ENCODE measurements at places on chromosomes 3 and 15. TPM values are rescaled to one million over a fixed set of nuclear protein-coding genes. Genes with fewer than 3 reads are reported as not detected.

GRCh38 chr15:78387246-78388037 is 47.3 kb downstream of the CRABP1 start:
- peaks cover 32% of the 10 kb centered on the region for H3K27me3 ChIP-seq
- no peaks in the 10 kb centered on the region for H3K36me3 ChIP-seq
- no peak overlapping the region for H3K27ac ChIP-seq
- no peak overlapping the region for H3K4me3 ChIP-seq
- no peak for DNase-seq
- H3K4me1 ChIP-seq = no peaks in the 10 kb centered on the region

- peaks cover 15% of the 10 kb centered on the region for H3K36me3 ChIP-seq
- H3K4me1 ChIP-seq = peaks cover 29% of the 10 kb centered on the region
- H3K4me3 ChIP-seq = no peak overlapping the region
- peaks cover 53% of the 10 kb centered on the region for H3K27me3 ChIP-seq
- no peak for DNase-seq
These were observed 65.8 kb upstream of the PLCL2 start for GRCh38 chr3:16818945-16819344.

GRCh38 chr3:3615533-3615932 is 183.7 kb upstream of the LRRN1 start:
- no peaks in the 10 kb centered on the region for H3K4me1 ChIP-seq
- H3K4me3 ChIP-seq = no peak overlapping the region
- H3K27me3 ChIP-seq = peaks cover 5% of the 10 kb centered on the region
- no peak overlapping the region for H3K27ac ChIP-seq
- DNase-seq = no peak

DNA sequence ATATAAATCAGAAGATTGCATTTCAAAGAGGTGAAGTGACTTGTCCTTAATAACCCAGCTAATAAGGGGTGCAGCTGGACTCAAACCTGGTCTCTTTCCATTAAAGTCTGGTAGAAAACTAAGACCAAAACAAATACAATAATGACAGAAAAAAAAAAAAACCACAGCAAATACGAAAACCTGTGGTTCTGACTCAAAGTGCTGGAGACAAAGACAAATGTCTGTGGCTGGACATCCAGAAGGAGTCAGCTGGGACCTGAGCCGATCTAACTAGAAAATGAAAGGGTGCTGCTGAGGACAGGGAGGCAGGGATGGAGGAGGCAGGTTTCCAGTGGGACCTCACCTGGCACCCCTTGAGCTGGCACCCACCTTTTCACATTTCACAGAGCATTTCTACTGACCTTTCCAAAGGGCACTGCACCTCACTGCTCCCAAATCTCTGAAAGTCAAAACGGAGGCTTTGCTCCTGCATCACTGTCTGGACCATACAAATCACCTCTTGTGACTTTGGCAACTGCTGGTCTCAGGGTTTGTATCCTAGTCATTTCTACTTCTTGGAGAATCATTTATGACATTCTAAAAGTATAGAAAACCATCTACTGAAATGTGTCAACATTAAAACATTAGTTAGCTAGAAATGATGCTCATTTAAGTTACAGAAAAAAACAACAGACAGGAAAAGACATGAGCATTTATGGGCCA is 61.7 kb downstream of the CCNL1 start:
- no peaks in the 10 kb centered on the region for H3K36me3 ChIP-seq
- H3K27ac ChIP-seq = peak overlapping the region; percentile 69
- H3K27me3 ChIP-seq = peaks cover 11% of the 10 kb centered on the region
- no peaks in the 10 kb centered on the region for H3K4me1 ChIP-seq

SERP1 gene
- 148 TPM for total RNA-seq

DNA sequence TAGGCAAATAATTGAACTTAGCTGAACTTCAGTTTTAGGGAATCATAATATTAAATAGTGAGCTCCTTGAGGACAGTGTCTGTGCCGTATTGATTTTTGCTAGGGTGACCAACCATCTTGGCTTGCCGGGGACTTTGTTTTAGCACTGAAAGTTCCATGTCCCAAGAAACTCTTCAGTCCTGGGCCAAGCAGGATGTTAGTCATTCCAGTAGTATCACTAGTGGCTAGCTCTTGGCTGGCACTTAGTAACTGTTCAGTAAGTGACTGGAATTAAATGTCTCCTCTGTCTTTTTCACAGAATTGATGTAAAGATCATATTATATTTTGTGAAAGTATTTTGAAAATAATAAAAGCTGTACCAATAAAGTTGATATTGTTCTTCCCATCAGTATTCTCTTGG is 42.3 kb downstream of the RSRC1 start:
- H3K4me1 ChIP-seq = peaks cover 15% of the 10 kb centered on the region
- H3K27me3 ChIP-seq = no peaks in the 10 kb centered on the region
- no peak for DNase-seq
- peak overlapping the region; percentile 52 for H3K4me3 ChIP-seq

LYZL4 gene
- not detected for total RNA-seq

- no peaks in the 10 kb centered on the region for H3K27me3 ChIP-seq
- DNase-seq = no peak
- H3K27ac ChIP-seq = no peak overlapping the region
- H3K36me3 ChIP-seq = peaks cover 4% of the 10 kb centered on the region
These were observed 418.8 kb downstream of the MAGI1 start for GRCh38 chr3:65619888-65620287.

- no peak overlapping the region for H3K4me3 ChIP-seq
- no peaks in the 10 kb centered on the region for H3K4me1 ChIP-seq
- no peaks in the 10 kb centered on the region for H3K36me3 ChIP-seq
These were observed 23.1 kb downstream of the POC1A start for GRCh38 chr3:52130966-52131622.

GRCh38 chr3:14943042-14943441 is 4.3 kb upstream of the NR2C2 start:
- no peaks in the 10 kb centered on the region for H3K27me3 ChIP-seq
- H3K4me3 ChIP-seq = no peak overlapping the region
- peaks cover 14% of the 10 kb centered on the region for H3K4me1 ChIP-seq
- DNase-seq = no peak
- H3K27ac ChIP-seq = no peak overlapping the region

- no peak overlapping the region for H3K27ac ChIP-seq
- H3K36me3 ChIP-seq = peaks cover 36% of the 10 kb centered on the region
- DNase-seq = no peak
- no peak overlapping the region for H3K4me3 ChIP-seq
- H3K4me1 ChIP-seq = no peaks in the 10 kb centered on the region
These were observed 9.0 kb downstream of the ZNF662 start for GRCh38 chr3:42914771-42915515.

GPR176 gene
- 0.07 TPM for total RNA-seq

DNA sequence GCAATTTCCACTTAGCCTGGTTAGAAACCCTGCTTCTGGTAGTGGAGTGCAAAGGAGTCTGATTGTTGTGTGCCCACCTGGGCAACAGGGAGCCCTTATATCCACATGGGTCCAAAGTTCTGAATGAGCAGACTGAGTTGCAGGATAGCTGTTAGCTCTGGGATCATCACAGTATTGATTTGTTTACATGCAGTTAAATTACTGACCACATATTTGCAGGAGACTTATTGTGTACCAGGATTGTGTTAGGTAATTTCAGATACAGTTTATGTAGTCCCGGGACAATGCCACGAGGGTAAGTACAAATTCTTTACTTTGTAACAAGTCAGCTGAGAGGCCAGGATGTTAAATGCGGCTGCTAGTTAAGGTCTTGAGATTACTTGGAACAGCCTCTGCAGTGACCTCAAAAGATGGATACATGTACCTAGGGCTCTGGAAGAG is 18.8 kb downstream of the ARHGEF26 start:
- H3K27ac ChIP-seq = no peak overlapping the region
- DNase-seq = no peak

GRCh38 chr3:33250712-33251111 is 26.5 kb upstream of the FBXL2 start:
- H3K4me3 ChIP-seq = no peak overlapping the region
- H3K27ac ChIP-seq = no peak overlapping the region
- H3K36me3 ChIP-seq = no peaks in the 10 kb centered on the region
- H3K4me1 ChIP-seq = no peaks in the 10 kb centered on the region

DNA sequence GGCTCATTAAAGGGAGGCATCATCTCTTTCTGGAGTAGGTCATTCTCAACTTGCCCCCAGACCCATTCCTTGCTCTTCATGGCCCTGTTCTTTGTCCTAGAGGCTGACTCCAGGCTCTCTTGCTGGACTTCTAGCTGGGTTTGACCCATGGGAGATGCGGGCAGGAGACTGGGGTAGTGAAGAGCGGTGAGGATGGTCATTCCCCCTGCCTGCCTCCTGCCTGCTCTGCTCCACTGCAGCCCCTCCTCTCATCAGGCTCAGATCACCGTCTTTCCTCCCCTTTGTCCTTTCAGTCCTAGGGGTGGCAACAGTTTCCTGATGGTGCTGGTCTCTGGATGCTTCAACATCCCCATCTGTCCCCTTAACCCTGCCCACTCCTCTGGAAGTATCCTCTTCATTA is 170.9 kb downstream of the ABHD5 start:
- H3K36me3 ChIP-seq = no peaks in the 10 kb centered on the region
- H3K27ac ChIP-seq = no peak overlapping the region
- H3K4me1 ChIP-seq = no peaks in the 10 kb centered on the region
- no peak overlapping the region for H3K4me3 ChIP-seq
- peaks cover 37% of the 10 kb centered on the region for H3K27me3 ChIP-seq

DNA sequence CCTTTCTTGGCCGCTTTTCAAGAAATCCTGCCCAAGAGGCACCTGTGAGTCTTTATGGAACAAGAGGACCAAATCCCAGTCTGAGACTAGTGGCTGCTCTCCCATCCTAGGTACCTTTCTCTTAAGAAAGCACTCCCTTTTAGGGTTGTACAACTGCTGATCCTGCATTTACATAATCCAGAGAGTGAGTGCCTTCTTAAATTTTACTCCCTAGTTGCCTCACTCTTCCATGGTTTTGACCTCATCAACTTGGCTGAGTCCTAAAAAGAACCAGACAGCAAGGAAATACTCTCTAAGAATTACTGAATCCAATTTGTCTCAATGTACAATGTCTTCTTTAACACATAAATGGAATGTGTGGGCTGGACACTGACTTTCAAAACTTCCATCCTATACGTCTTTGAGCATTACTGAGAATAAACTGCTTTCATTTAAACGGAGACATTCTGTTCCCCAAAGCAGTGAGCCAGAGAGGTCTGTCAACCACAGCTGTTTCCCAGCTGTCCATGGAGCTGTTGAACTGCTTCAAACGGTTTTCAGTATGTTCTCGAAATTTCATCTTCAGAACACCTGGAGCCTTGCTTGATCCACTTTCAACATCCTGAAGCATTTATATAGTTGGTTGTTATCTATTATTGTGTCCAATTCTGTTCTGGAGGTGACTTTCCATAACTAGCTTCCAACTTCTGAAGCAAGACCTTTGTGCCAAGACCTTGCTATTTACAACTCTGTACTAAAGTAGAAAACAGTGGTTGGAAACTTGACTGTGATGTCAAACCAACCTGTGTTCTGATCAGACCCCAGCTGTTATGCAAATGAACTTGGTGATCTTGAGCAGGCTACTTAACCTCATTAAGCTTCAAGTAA is 179.1 kb downstream of the SLC9A9 start:
- peaks cover 7% of the 10 kb centered on the region for H3K4me1 ChIP-seq
- H3K27me3 ChIP-seq = no peaks in the 10 kb centered on the region
- H3K27ac ChIP-seq = no peak overlapping the region
- H3K4me3 ChIP-seq = no peak overlapping the region
- DNase-seq = no peak
- H3K36me3 ChIP-seq = peaks cover 6% of the 10 kb centered on the region

NR2E3 gene
- not detected for total RNA-seq

- no peaks in the 10 kb centered on the region for H3K36me3 ChIP-seq
- H3K4me3 ChIP-seq = no peak overlapping the region
- peaks cover 16% of the 10 kb centered on the region for H3K4me1 ChIP-seq
- DNase-seq = no peak
- no peaks in the 10 kb centered on the region for H3K27me3 ChIP-seq
These were observed 37.4 kb downstream of the TXNRD3 start for GRCh38 chr3:126617571-126617970.

DNA sequence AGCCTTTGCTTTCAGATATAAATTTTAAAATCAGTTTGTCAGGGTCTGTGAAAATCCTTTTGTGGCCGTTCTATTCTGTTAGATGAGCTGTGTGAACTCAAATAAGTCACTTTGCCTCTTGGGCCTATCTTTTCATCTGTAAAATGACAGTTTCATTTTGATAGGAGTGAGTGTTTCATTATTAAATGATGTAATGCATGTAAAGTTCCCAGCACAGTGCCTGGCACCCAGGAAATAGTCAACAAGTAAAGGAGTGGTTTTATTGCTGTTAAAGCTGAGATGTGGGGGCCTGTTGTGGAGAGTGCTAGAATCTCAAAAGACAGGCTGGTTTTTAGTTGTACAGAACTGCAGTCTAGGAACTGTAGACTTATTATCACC is 394.5 kb upstream of the CFAP20DC start:
- H3K4me1 ChIP-seq = peaks cover 42% of the 10 kb centered on the region
- H3K27ac ChIP-seq = peak overlapping the region; percentile 78
- DNase-seq = no peak
- H3K27me3 ChIP-seq = no peaks in the 10 kb centered on the region
- peak overlapping the region; percentile 65 for H3K4me3 ChIP-seq
- peaks cover 8% of the 10 kb centered on the region for H3K36me3 ChIP-seq

MCF2L2 gene
- 3.3 TPM for total RNA-seq

DNA sequence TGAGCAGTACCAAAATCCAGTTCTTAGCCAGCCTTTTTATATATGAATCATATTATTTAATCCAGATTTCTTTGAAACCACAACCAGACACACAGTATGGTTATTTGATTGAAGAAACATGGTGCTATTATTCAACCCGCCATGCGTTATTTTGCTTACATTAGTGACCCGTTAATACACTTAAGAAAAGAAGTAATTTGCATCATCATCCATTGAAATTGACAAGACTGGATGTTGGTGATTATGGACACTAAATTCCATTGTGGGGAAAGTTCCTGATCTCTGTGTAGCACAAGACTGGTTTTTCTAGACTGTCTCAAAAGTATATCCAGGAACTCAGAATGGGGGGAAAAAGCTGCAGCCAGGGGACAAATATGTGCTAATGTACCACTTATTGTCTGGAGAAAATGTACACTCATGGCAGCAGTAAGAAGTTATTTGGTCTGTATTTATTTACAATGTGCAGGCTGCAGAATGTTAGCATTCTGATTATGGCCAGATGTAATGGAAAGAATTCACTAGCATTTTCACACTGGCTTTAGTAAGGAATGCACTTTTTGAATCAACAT is 80.3 kb downstream of the FILIP1L start:
- no peak overlapping the region for H3K27ac ChIP-seq
- no peak for DNase-seq
- H3K4me1 ChIP-seq = no peaks in the 10 kb centered on the region
- no peaks in the 10 kb centered on the region for H3K27me3 ChIP-seq

DNA sequence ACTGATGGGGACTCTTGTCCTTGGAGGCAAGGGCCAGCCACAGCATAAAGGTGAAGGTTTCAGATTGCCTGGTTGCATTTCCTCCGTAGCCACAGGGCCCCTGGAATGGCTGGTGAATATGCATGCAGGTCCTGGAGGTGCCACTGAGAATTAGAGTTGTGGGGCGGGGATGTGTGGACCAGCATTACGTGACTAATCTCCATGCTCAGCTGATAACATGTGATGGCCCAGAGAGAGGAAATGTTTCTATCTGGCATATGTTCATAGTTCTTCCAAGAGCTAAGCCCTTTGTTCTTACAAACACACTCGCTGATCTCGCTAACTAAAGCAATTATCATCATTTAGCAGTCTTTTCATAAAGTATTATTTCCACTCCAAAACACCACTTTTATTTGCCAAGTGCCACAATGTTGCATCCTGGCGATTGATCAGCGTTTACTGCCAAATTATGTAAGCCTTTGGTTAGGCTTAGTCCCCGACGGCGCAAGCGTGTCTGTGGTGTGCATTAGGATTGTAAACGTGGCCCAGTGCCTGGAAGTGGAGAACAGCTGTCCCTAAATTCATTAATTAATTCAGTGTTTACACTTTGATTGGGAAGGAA is 55.9 kb downstream of the CGNL1 start:
- H3K4me3 ChIP-seq = no peak overlapping the region
- no peaks in the 10 kb centered on the region for H3K4me1 ChIP-seq
- no peaks in the 10 kb centered on the region for H3K36me3 ChIP-seq
- H3K27me3 ChIP-seq = peaks cover 25% of the 10 kb centered on the region
- no peak for DNase-seq

KIF15 gene
- 27.2 TPM for total RNA-seq

All from natural killer cell treated with Interleukin-12 subunit alpha and Interleukin-12 subunit beta and Interleukin-15 and Interleukin-18, amount 100 ng/mL, for 72 hours (primary cell).